ENCODE measurements at places on chromosomes 12 and 14.

DNA sequence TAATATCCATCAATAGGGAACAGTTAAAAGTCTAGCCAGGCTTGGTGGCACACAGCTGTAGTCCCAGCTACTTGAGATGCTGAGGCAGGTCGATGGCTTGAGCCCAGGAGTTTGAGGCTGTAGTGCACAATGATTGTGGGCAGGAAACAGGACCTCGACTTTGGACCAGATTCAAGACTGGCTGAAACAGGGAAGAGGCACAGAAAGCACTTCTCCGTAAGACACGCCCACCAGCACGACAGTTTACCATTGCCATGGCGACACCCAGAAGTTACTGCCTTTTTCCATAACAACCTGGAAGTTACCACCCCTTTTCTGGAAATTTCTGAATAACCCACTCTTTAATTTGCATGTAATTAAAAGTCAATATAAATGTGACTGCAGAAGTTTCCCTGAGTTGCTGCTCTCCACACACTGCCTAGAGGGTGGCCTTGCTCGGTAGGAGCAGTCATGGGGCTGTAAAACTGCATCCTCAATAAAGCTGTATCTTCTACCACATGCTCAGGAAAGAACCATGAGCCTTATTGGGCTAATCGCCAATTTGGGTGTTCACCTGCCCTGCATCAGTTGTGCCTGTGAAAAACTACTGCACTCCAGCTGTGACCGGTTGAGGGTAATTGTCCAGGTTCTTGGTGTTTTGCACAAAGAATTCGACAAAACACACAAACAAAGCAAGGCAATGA lies 4.6 kb upstream of the LRRC23 start:
- DNase-seq, result peak; percentile 81

GRCh38 chr12:92134638-92135274 lies 10.9 kb downstream of the BTG1 start:
- DNase-seq, result no peak

GRCh38 chr12:76539727-76540126 lies 19.8 kb downstream of the OSBPL8 start:
- DNase-seq, result no peak

DNA sequence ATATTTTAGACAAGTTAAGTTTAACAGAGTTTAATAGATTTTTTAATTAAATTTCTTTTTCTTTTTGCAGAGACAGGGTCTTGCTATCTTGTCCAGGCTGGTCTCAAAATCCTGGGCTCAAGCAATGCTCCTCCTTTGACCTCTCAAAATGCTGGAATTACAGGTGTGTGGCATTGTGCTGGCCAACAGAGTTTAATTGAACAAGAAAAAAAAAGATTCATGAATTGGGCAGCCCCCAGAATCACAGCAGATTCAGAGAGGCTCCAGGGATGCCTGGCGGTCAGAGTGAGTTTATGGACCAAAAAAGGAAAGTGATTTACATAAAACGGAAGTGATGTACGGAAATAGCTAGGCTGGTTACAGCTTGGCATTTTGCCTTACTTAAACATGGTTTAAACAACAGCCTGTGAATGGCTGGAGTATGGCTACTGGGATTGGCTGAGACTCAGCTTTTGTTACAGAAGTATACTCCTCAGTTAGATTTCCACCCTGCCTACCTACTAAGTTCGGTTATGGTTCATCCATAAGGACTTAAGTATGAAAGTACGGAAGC lies 14.5 kb upstream of the TESPA1 start:
- DNase-seq, result no peak

DNA sequence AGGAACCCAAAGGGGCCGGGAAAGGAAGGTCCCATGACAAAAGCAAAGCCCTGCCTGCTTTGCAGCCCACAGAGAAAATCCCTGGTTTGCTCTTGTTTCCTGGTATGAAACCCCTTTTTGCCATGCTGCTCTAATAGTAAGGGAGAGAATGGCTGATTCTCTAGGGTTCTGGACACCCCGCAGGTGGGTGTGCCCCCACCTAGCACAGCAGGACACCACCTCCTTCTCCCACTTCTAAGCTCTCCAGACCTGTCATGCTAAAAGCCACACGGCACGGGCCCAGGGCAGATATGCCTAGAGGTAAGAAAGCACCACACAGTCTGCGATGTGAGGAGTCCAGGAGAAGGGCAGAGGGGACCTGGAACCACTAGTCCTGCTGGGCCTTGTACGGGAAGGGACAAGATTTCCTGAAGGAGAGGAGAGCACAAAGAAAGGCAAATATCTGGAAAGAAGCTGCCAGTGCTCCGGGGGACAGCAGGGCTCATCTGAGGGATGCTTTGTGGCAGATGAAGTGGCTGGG lies 113.3 kb downstream of the BCL11B start:
- DNase-seq, result peak; percentile 48

DNA sequence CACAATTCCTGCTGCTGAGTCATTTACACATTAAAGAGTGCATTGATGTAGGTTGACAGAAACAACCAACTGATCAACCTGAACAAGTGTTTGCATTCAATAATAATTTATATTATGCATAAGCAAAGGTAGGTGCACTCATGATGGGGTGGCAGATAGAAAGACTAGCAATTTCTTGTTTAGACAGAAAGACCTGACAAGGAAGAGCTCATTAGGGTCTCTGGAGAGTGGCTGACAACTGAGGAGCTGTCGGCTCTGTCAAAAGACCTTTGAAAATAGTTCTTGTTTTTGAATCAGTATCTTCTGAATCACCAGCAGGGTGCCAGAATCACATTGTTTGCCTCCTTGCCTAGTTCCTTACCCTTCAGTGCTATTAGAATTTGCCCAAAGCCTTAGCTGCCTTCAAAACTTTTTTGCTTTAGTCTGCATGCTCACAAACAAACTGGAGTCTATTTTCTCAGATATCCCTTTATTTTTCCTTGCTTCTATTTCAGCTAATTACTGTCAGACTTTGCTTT lies 234.7 kb downstream of the BTG1 start:
- DNase-seq, result no peak

GRCh38 chr14:68952531-68953195 lies 26.4 kb downstream of the ACTN1 start:
- DNase-seq, result peak; percentile 85

DNA sequence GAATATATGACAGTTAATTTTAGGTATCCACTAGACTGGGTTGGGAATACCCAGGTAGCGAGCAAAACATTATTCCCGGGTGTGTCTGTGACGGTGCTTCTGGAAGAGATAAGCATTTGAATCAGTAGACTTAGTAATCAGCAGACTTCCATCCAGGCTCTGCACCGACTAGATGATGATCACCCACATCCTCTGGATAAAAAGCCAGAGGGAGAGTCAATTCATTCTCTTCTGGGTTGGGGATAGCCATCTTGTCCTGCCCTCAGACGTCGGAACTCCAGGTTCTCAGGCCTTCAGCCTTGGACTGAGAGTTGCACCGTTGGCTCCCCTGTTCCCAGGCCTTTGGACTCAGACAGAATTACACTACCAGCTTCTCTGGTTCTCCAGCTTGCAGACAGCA lies 168.0 kb downstream of the PHLDA1 start:
- no peak for DNase-seq

- no peak for DNase-seq
These were observed 63.2 kb downstream of the TSPAN11 start for GRCh38 chr12:30989754-30990153.

DNA sequence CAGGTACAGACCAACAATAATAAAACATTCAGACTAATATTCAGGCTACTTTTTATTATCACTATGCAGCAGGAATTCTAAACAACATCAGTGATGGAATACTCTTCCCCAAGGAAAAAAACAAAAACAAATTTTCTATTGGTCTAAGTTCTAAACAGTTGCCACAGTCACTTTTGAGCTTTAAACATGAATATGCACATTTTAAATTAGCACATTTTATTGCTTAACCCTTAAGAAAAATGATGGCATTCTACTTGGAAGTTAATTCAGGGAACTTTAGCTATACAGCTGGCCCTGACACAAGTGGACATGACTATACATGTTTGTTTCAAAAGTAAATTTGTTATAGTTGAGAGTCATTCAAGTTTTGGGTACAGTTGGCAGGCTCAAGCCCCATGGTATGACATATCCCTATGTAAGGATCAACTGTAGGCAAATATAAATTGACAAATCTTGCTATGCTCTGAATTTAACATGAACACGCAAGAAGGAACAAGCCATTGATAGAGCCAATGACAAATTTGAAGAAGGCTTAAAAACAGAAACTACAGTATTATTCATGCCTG lies 224.3 kb upstream of the AMIGO2 start:
- DNase-seq, result no peak

DNA sequence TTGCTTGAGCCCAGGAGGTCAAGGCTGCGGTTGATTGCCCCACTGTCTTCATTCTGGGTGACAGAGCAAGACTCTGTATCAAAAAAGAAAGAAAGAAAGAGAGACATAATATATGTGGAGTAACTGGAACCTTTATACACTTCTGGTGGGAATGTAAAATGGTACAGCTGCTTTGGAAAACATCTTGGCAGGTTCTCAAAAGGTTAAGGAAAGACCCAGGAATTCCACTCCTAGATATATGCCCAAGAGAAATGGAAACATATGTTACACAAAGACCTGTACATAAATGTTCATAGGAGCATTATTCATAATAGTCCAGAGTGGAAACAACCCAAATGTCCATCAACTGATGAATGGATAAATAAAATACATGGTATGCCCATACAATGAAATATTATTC lies 7.2 kb downstream of the RBMS2 start:
- no peak for DNase-seq

DNA sequence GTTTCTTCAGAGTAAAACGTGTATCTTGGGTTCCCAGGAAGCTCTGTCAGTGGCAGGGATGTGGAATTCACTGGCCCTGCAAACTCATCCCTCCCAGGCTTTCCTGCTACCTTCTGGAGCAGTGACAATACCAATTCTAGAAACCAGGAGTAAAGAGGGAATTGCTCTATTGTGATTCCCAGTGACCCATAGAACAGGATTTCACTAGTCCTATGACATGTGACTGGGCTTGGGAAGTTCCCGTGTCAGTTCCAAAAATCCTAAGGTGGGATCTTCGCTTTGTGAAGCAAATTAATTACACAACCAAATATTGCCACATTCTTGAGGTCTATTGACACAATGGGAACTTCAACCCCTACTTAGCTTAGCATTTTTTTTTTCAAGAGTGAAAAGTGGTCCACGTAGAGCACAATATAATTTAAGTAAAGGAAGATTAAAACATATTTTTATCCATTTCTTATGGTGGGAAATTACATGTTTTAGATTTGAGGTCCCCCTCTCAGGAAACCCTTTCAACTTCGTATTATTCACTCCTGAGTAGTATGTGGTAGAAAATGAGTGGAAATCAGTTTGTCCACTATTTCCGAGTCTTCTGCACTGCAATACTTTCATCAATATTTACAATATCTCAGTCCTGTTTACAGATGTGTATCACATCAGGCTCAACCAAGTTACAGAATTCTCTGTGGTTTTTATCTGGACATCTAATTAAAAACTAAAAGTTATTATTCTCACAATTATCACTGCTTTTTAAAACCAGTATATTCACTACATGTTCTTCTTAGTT lies 88.9 kb upstream of the SOX5 start:
- DNase-seq, result no peak

- no peak for DNase-seq
These were observed 26.9 kb downstream of the BATF start for GRCh38 chr14:75549169-75549568.

Measured in sigmoid colon (tissue), 7 donors.